Aorta (tissue), 5 donors: ENCODE measurements at places on chromosomes 6 and 20. TPM values are rescaled to one million over a fixed set of nuclear protein-coding genes. Genes with fewer than 3 reads are reported as not detected.

SPATS1 gene
- total RNA-seq: not detected

- no peaks in the 10 kb centered on the region for H3K4me1 ChIP-seq
- no peak overlapping the region for H3K27ac ChIP-seq
- H3K27me3 ChIP-seq: no peaks in the 10 kb centered on the region
- no peaks in the 10 kb centered on the region for H3K36me3 ChIP-seq
- no peak overlapping the region for H3K4me3 ChIP-seq
Observed at GRCh38 chr6:35451354-35452182, 570 bp upstream of the FANCE start.

DNA sequence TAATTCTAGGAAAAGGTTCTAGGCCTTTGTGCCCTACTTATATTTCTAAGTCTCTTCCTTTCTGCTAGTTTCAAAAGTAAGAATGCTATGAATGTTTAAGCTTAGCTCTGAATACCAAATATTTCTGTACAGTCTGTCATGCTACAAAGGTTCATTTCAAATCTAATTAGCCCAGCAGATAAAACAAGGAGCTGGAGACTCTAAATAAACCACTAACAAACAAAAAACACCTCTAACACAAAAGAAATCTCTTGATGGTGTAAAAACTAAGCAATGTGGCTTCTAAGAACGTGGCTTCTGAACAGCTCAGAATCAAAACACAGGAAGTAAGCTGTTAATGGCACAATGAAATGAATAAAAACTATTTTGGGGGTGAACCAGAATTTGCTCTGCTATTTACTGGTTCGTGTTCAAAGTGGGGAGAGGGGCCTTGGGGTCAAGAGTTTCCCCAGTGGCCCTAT lies 198.3 kb downstream of the BCAS1 start:
- no peaks in the 10 kb centered on the region for H3K27me3 ChIP-seq
- H3K27ac ChIP-seq: no peak overlapping the region
- H3K36me3 ChIP-seq: no peaks in the 10 kb centered on the region

DNA sequence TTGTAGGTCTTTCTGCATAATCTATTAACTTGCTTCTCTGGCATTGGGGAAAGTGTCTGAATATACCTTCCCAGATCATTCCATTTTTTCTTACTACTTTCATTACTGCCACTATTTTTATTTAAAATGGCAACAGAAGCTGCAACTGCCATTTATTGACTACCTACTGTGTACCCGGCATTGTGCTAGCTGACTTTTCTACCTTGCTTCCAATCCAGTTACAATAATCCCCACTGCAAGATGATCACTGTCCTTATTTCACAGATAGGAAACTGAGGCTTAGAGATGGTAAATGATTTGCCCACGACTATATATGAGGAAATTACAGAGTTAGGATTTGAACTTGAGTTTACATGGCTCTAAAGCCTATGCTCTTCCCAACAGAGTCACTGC lies 129.0 kb downstream of the MAP3K7 start:
- no peaks in the 10 kb centered on the region for H3K4me1 ChIP-seq
- H3K36me3 ChIP-seq: no peaks in the 10 kb centered on the region
- no peaks in the 10 kb centered on the region for H3K27me3 ChIP-seq
- DNase-seq: no peak
- H3K4me3 ChIP-seq: no peak overlapping the region
- no peak overlapping the region for H3K27ac ChIP-seq

GRCh38 chr6:126672649-126673048 lies 332.7 kb downstream of the CENPW start:
- H3K27ac ChIP-seq: no peak overlapping the region
- DNase-seq: no peak
- H3K36me3 ChIP-seq: no peaks in the 10 kb centered on the region
- H3K27me3 ChIP-seq: no peaks in the 10 kb centered on the region
- no peaks in the 10 kb centered on the region for H3K4me1 ChIP-seq
- no peak overlapping the region for H3K4me3 ChIP-seq

DNA sequence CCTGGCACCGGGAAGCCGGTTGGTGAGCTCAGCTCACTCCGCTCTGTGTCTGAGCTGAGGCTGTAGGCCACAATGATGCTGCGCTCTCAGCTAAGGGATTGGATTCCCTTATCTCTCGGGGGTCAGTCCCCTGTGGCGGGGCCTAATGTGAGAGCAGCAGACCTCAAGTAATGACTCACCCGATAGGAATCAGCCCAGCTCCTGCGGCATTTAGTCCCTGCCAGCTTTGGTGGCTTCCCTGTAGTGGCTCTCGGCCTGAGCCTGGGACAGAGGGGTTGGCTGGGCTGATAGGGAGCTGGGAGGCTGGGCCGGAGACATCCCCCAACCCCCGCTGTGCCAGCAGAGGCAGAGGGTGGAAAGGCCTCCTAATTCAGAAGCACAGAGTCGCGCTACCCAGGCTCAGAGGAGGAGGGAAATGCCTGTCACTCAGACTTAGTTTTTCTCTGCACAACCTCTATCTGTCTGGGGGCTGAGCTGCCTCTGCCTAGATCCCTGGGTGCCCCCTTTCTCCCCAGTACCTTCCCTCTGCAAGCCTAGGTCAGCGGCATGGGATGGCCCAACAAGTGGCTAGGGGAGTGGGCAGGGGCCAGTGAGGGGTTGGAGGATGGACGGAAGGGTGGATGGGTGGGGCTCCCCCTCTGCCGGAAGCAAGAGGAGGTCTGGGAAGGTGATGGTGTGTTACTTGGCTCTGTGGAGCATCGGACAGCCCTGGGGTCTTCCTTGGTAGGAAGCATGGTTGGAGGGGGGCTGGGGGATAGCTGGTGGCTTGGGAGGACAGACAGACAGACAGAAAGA lies 92.2 kb downstream of the CDH22 start:
- H3K4me1 ChIP-seq: no peaks in the 10 kb centered on the region
- no peak overlapping the region for H3K4me3 ChIP-seq
- DNase-seq: peak; percentile 76
- H3K27me3 ChIP-seq: no peaks in the 10 kb centered on the region
- no peaks in the 10 kb centered on the region for H3K36me3 ChIP-seq
- no peak overlapping the region for H3K27ac ChIP-seq

- H3K27ac ChIP-seq: no peak overlapping the region
- no peak overlapping the region for H3K4me3 ChIP-seq
- H3K36me3 ChIP-seq: no peaks in the 10 kb centered on the region
- no peaks in the 10 kb centered on the region for H3K4me1 ChIP-seq
- DNase-seq: no peak
Observed at GRCh38 chr20:34506480-34506879, 9.7 kb upstream of the DYNLRB1 start.

- no peaks in the 10 kb centered on the region for H3K4me1 ChIP-seq
- no peak overlapping the region for H3K27ac ChIP-seq
- no peaks in the 10 kb centered on the region for H3K36me3 ChIP-seq
- no peak overlapping the region for H3K4me3 ChIP-seq
- DNase-seq: no peak
Observed at GRCh38 chr6:4568138-4568537, 208.1 kb upstream of the CDYL start.

DNA sequence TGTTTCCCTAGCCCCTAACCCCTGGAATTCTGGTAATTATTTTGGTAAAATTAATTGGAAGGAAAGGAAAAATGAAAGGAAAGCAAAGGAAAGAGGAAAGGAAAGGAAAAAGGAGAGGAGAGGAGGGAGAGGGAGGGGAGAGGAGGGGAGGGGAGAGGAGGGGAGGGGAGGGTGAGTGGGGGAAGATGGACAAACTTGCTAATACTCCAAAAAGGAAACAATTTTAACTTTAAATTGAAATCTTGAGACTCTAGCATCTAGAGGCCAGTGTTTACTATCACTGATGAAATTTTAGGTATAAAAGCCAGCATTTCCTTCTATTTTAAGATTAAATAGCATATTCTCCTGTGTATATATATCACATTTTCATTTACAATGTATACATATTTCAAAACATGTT lies 156.5 kb downstream of the COL12A1 start:
- DNase-seq: no peak
- H3K27ac ChIP-seq: no peak overlapping the region
- no peaks in the 10 kb centered on the region for H3K36me3 ChIP-seq
- H3K4me1 ChIP-seq: no peaks in the 10 kb centered on the region
- H3K27me3 ChIP-seq: no peaks in the 10 kb centered on the region

- no peak for DNase-seq
- H3K27me3 ChIP-seq: no peaks in the 10 kb centered on the region
- no peaks in the 10 kb centered on the region for H3K4me1 ChIP-seq
Observed at GRCh38 chr6:57013521-57013926, 33.0 kb upstream of the KIAA1586 start.
